ENCODE measurements at places on chromosomes 11 and 22.

GRCh38 chr11:102187416-102188151 lies 77.3 kb downstream of the YAP1 start:
- DNase-seq, result no peak

GRCh38 chr22:37549704-37550059 lies 10.6 kb upstream of the CDC42EP1 start:
- no peak for DNase-seq

DNA sequence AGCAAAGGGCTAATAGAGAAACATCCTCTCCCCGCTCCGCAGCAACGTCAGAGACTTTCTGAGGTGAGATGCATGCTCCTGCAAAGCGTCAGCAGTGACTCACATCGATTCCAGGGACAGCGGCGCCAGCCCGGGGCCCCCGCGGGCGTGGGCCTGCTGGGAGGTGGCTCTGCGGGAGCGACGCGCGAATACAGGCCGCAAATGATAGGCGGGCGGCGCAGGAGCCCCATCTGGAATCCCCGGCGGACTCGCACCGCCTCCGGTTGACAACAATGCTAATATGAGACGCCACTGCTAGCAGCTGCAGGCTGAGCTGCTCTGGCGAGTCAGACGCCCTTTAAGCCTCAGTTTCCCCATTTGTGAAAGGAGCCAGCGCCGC lies 557 bp downstream of the RANGAP1 start:
- no peak for DNase-seq

- no peak for DNase-seq
Observed at GRCh38 chr11:68935516-68936357, 32.0 kb downstream of the IGHMBP2 start.

DNA sequence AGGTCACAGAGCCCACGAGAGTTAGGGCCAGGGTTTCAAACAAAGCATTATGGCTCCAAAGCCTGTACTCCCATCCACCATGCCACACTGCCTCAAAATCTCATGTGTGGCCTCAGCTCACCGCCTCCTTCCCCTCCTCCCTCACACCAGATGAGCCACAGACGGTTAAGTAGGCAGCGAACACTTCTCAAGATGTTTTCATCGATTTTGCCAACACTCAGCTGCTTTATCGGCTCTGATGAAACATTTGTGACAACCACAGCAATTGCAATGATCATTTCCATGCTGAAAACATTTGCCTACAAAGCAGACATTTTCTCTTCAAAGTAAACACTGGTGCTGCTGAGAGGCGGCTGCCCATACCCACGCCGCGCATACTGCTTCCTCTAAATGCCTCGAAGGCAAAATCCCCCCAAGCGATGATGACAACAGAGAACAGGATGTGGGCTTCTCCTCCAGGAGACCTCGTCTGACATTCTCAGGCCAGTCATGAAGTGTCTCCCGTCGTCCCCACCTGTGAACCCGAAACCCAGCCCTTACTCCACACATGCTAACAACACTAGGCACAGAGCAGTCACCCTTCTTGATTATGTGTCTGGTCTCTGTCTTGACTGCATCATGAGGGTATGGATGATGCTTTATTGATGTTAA lies 599.2 kb downstream of the SOX6 start:
- no peak for DNase-seq

- no peak for DNase-seq
Observed at GRCh38 chr11:115524572-115524971, 20.4 kb upstream of the CADM1 start.

DNA sequence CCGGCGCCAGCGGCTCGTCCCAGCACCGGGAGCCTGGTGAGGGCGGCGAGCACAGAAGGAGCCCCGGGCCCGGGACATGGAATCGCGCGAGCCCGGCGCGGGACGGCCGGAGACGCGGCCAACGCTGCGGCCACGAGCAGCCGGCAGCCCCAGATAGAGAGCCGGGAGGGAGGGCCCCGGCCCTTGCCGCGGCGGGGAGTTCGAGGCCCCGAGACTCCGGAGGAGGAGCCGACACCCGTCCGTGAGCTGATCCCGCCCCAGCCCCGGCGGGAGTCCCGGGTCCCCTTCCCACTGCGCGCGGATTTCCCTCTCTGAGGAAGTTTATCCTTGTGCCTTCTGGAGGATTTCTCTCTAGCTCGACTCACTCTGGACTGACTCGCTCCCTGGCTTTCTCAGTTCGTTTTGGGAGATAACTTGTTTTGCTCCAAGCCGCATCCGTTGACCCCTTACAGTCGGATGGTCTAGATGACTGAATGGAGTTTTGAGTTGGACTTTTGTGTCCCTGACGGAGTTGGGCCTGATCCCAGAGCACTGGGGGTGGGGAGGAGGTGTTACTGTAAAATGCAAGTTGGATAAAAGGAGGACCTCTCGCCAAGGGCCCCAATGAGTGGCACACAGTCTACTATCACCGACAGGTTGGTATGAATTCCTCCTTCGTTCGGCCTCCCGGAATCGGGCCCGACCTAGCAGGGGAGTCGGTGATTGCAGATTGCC lies 585 bp downstream of the ARHGEF12 start:
- DNase-seq, result no peak

- DNase-seq, result no peak
Observed at GRCh38 chr11:15157606-15158137, 42.9 kb downstream of the INSC start.

DNA sequence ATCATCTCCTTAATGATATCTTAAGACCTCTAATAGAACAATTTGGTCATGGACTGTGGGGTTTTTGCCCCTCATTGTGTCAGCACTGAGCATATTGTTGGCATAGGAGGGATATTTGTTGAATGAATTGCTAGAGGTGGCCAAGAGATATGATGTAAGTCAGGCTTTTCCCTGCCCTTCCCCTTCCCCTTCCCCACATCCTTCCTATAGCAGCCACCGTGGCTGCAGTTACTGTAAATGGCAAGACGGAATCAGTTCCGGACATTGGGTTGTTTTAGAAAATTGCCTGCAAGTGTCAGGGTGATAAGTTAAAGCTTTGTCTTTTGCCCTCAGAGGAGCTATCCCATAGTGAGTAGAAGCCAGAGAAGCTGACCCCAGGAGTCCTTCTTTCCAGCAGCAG lies 23.0 kb downstream of the LIMK2 start:
- DNase-seq, result no peak

DNA sequence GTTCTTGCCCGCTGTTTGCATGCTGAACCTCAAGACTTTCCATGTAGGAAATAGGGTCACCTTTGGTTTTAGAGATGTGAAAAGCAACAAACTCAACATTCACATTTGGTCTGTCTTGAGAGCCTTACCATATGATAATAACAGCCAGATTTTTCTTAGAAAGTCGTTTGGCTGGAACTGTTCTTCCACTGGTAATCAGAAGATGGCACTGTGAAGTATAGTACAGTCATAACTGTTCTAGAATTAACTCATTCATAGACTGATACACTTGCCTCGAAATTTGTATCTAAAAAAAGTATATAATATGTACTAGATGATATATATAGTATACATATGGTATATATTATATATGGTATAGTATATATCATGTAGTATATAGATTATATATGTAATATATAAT lies 12.3 kb downstream of the LUZP2 start:
- no peak for DNase-seq

DNA sequence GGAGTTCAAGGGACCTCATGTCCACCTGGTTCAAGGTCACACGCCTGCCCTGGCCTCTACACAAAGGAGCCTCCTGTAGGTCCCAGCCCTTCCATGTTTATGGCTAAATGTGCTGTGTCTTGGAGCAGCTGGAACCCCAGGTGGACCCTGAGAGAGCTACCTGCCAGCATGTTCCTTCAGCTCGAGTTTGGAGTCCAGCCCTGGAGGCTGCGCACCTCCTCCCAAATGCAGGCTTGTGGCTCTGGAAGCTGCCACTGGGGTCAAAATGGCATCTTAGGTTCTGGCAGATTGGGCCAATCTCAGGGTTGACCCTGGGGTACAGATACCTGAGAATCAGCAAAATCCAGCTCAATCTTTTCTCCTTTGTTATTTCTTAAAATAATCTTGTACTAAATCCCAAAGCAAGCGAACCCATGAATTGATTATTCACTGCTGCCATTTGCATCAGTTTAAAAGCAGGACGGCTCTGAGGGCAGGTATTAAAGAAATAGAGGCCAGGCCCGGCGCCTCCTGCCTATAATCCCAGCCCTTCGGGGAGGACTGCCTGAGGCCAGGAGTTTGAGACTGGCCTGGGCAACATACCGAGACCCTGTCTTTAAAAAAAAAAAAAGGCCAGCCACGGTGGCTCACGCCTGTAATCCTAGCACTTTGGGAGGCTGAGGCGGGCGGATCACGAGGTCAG lies 2.9 kb downstream of the TNFRSF13C start:
- no peak for DNase-seq

- no peak for DNase-seq
Observed at GRCh38 chr22:40236131-40236665, 58.5 kb downstream of the TNRC6B start.

GRCh38 chr11:116506263-116506825 lies 266.4 kb downstream of the BUD13 start:
- no peak for DNase-seq

DNA sequence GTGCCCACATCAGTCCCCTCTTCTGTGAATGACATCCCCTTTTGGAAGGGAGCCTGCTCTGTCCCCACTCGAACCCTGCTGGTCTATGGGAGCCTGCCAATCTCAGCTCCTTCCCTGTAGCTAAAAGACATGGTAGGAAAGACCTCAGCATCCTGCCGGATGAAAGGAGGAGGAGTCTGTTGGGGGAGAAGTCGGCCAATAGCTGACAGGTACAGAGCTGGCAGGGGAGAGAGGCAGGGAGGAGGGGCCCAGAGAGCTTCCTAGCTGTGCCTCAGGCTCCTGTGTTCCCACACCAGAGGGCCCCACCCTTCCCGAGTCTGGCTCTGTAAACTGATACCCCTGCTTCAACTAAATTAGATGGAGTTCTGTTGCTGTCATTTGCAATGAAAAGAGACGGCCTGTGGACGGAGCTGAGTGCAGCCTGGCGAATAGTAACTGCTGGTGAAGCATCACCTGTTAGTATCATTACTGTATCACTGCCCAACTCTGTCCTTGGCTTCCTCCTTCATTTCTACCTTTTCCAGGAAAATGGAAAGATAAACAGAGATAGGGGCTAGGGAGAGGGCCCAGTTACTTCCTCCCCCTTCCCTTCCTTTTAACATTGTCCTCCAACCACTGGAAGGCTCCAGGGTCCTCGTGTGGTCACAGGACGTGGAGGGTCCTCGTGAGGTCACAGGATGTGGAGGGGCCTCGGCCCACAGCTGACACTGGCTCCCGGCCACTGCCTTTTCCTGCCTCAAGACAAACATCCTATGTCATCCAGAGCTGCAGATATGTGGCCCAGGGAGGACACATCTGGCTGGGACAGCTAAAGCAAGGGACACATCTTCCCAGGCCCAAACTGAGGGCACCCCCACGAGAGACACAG lies 15.1 kb downstream of the FXYD6 start:
- DNase-seq, result peak; percentile 93

DNA sequence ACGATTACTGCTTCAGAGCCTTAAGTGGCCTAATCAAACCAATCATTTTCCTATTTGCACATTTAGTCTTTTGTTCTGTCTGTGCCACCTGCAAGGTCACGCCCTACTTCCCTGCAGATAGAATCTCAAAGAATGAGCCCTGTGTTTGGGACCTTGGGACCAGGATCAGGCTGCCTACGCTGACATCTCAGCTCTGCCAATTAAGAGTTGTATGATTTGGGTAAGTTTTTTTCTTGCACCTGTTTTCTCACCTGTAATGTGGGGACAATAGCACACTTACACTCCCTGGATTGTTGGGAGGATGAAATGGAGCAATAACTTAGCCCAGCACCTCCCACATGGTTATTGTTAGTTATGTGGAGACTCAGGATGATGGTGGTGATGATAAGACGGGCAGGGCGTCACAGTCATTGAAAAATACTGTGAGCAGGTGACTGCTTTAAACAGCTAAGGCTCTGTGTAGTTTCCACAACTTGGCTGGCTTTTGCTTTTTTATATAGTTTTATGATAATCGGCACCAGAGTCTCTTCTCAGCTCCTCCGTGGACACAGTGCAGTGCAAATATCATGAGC lies 155.0 kb downstream of the ADAMTS15 start:
- DNase-seq, result no peak

GRCh38 chr11:72370201-72370600 lies 64.1 kb downstream of the CLPB start:
- no peak for DNase-seq

DNA sequence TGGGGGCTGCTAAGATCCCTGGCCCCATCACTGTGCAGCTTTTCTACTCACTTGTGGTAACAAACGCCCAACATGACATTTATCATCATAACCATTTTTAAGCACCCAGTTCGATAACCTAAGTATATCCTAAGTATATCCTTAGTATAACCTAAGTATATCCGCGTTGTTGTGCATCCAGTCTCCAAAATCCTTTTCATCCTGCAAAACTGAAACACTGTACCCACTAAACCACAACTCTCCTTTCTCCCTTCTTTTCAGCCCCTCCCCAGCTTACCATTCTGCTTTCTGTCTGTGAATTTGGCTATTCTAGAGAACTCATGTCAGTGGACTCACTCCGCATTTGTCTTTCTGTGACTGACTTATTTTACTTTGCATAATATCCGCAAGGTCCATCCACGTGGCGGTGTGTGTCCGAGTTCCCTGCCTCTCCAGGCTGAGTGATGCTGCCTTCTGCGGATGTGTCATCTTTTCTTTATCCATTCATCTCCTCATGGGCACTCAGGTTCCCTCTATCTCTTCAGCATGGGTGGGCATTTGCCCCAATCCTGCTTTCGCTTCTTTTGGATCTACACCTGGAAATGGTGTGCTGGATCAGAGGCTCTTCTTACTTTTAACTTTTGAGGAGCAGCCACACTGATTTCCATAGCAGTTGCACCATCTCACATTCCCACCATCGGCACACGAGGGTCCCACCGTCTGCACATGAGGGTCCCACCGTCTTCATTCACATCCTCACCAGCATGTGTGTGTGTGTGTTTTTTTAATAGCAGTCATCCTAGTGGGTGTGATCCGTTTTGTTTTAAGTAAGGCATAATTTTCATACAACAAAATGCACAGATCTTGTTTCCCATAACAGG lies 82.4 kb upstream of the CLDN5 start:
- DNase-seq, result no peak

- peak; percentile 66 for DNase-seq
Observed at GRCh38 chr22:43396934-43397457, 14.8 kb upstream of the MPPED1 start.

GRCh38 chr11:110897035-110897434 lies 184.8 kb upstream of the ARHGAP20 start:
- DNase-seq, result no peak

- DNase-seq, result no peak
Observed at GRCh38 chr11:83409476-83409875, 123.3 kb upstream of the CCDC90B start.

- DNase-seq, result no peak
Observed at GRCh38 chr11:110900426-110900825, 188.2 kb upstream of the ARHGAP20 start.

GRCh38 chr11:1116666-1117390 lies 40.9 kb upstream of the MUC5AC start:
- no peak for DNase-seq

DNA sequence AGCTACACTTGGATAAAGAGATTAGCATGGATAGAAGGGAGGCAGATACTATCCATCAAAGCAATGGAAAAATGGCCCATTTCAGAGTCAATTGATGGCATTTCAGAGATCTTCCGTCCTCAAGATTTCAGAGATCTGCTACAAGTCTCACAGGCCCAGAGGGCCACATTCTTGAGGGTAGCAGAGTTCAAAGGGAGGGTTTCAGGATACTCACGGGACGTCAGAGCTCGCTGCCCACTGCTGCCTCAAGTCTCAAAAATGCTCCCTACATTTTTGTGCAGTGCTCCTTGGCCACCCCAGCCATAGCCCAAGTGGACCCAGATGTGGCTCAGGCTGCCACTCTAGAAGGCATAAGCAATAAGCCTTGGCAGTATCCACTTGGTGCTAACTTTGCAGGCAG lies 24.9 kb downstream of the RTL6 start:
- DNase-seq, result no peak

- no peak for DNase-seq
Observed at GRCh38 chr11:121159741-121160140, 58.7 kb downstream of the TECTA start.

Measured in NCI-H1417 treated with DMSO at 0.1 percent for 48 hours (cell line).